ENCODE measurements at places on chromosomes 3 and 15.
A peak's percentile ranks its signal among the peaks of the same experiment; 100 is the strongest.

GRCh38 chr3:110397115-110397514 is 674.5 kb upstream of the NECTIN3 start:
- H3K27me3 ChIP-seq, result no peaks in the 10 kb centered on the region
- H3K36me3 ChIP-seq, result no peaks in the 10 kb centered on the region
- no peaks in the 10 kb centered on the region for H3K4me1 ChIP-seq
- no peak overlapping the region for H3K27ac ChIP-seq
- H3K4me3 ChIP-seq, result no peak overlapping the region

DNA sequence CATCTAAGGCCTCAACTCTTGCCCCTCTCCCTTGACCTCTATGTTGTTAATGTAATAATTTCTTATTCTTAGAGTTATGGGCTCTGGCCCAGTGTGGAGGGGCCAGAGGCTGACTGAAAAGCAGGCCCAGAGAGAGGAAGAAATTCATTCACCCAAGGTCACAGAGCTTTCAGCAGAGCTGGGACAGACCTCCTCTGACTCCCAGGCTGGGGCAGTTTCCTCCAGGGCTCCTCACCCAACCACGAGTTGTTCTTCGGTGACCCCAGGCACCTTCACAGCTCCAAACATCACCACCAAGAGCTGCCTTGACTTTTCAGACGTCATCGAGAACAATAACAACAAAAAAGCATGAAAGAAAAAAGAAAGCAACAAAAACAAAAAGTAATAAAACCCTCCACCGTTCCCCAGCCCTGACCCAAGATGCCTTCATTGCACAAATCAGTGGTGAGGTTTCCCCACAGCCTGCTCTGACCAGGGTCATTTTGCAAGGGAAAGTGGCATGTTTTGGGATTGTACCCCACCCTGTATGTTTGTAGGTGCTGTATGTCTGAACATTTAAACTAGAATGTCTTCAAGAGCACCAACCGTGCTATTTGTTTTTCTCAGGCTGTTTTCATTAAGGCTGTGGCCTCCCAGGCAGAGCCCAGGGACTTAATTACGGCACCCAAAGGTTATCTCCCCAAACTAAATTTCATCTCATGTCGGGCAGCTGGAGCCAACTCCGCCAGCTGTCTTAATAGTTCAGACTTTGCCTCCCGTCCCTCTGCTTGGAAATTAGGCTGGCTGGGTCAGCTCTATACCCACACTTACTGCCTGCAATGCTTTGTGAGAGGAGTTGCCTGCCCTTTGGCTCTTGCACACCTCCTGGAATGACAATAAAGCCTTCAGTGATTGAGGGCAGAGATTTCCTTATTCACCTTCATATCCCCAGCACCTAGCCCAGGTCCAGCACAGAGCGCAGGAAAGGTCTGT is 173.8 kb downstream of the RPLP1 start:
- H3K27ac ChIP-seq, result no peak overlapping the region
- H3K36me3 ChIP-seq, result no peaks in the 10 kb centered on the region
- H3K4me3 ChIP-seq, result no peak overlapping the region
- no peak for DNase-seq

- H3K36me3 ChIP-seq, result no peaks in the 10 kb centered on the region
- H3K4me1 ChIP-seq, result no peaks in the 10 kb centered on the region
- H3K27me3 ChIP-seq, result no peaks in the 10 kb centered on the region
Observed at GRCh38 chr3:35932995-35933394, 293.7 kb downstream of the ARPP21 start.

- H3K27ac ChIP-seq, result no peak overlapping the region
- H3K36me3 ChIP-seq, result no peaks in the 10 kb centered on the region
- DNase-seq, result peak; percentile 25
- no peak overlapping the region for H3K4me3 ChIP-seq
- H3K27me3 ChIP-seq, result peaks cover 3% of the 10 kb centered on the region
Observed at GRCh38 chr3:126522363-126522788, 1.6 kb upstream of the CHST13 start.

GRCh38 chr3:9932535-9932842 is 1.1 kb upstream of the CRELD1 start:
- H3K27ac ChIP-seq, result peak overlapping the region; percentile 90
- no peaks in the 10 kb centered on the region for H3K27me3 ChIP-seq
- H3K4me1 ChIP-seq, result peaks cover 32% of the 10 kb centered on the region
- peaks cover 6% of the 10 kb centered on the region for H3K36me3 ChIP-seq

- H3K4me1 ChIP-seq, result no peaks in the 10 kb centered on the region
- DNase-seq, result no peak
- no peak overlapping the region for H3K4me3 ChIP-seq
Observed at GRCh38 chr15:27965546-27965945, 133.6 kb downstream of the OCA2 start.

- H3K27me3 ChIP-seq, result no peaks in the 10 kb centered on the region
- no peak overlapping the region for H3K27ac ChIP-seq
- no peak for DNase-seq
- no peaks in the 10 kb centered on the region for H3K4me1 ChIP-seq
- no peak overlapping the region for H3K4me3 ChIP-seq
- H3K36me3 ChIP-seq, result no peaks in the 10 kb centered on the region
Observed at GRCh38 chr15:82093774-82094211, 48.0 kb upstream of the MEX3B start.

DNA sequence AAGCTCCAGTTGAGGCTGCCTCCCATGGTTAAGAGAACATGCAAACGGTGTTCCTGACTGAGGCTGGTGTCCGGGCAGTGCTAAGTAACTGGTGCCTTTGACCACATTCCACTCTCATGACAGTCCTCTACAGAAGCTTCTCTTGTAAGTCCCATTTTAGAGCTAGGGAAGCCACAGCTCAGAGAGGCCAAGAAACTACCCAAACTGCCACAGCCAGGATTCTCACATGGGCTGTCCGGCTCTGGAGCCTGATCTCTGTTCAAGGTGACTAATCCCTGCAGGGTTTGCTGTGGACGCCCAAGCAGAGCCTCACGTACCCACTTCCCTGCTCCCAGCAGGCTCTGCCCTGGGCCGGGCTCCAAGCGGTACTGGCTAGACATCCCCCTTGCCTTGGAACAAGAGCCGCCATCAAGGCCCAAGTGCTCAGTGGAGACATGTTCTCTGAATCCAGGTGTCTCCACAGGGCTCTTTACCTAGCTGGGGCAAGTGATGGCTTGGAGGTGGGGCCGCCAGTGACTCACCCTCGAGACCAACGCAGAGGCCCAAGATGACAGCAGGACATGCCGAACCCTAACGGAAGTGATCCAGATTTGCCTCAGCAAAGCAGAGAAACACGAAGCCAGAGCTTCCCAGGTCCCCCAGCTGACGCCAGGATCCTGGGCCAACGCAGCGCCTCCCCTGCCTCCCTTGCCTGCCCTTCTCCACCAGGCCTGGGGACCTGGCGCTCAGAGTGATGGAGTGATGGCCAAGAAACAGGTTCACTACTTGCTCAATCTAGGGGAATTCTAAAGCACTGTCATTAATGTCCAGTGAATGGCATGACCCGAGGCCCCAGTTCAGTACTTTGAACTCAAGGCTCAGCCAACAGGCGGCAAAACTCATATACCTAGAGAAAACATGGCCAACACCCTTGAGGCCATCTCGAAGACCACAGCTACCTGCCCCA is 24.4 kb downstream of the KLHL25 start:
- H3K4me1 ChIP-seq, result no peaks in the 10 kb centered on the region
- H3K4me3 ChIP-seq, result no peak overlapping the region
- no peaks in the 10 kb centered on the region for H3K27me3 ChIP-seq
- DNase-seq, result no peak

- H3K27ac ChIP-seq, result no peak overlapping the region
- DNase-seq, result no peak
- H3K27me3 ChIP-seq, result no peaks in the 10 kb centered on the region
- no peak overlapping the region for H3K4me3 ChIP-seq
Observed at GRCh38 chr3:158453865-158454264, 117.1 kb upstream of the MLF1 start.
